ENCODE measurements at places on chromosomes 7 and 10.

GRCh38 chr10:17092216-17092944, 37.2 kb downstream of the CUBN start:
- no peak for DNase-seq

GRCh38 chr10:44854693-44855350, 56.3 kb upstream of the TMEM72 start:
- no peak for DNase-seq

GRCh38 chr10:79331709-79332108, 15.6 kb upstream of the PPIF start:
- no peak for DNase-seq

GRCh38 chr7:155810770-155811559, 1.3 kb downstream of the SHH start:
- DNase-seq: no peak

DNA sequence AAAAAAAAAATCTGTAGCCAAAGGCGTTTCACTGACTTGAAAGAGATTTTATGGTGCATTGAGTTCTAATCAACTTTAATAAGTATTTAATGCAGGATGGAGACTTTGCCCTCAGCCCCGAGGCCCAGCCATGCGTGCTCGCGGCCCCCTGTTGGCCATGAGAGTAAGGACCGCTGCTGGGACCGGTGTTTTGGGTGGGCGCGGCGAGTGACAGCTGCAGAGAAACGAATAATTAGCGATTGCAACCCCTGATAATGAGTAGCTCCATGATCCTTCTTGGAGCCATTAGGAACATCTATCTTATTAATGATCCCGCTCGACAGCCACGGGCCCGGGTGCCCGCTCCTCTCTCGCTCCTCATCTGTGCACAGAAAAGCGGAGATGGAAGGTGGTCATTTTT, 347.4 kb downstream of the RPS24 start:
- no peak for DNase-seq

- peak; percentile 64 for DNase-seq
These were observed 350.0 kb downstream of the FGFR2 start for GRCh38 chr10:121248266-121248665.
